ENCODE measurements at places on chromosomes 7 and 10. TPM values are rescaled to one million over a fixed set of nuclear protein-coding genes. Genes with fewer than 3 reads are reported as not detected.

FAM221A gene
- total RNA-seq: 0.95 TPM

TRIL gene
- total RNA-seq: 2.1 TPM

ZNF394 gene
- total RNA-seq: 19.7 TPM

DYNC1I1 gene
- 0.17 TPM for total RNA-seq

MYL7 gene
- total RNA-seq: not detected

RASA4B gene
- 3.2 TPM for total RNA-seq

CDK14 gene
- 24.3 TPM for total RNA-seq

LRRC61 gene
- total RNA-seq: 0.69 TPM

SPAM1 gene
- not detected for total RNA-seq

ANXA8 gene
- total RNA-seq: 0.52 TPM

DLX5 gene
- total RNA-seq: not detected

CNTNAP2 gene
- not detected for total RNA-seq

AKR1B15 gene
- total RNA-seq: not detected

PNPLA8 gene
- 27.1 TPM for total RNA-seq

TMEM139 gene
- 0.09 TPM for total RNA-seq

WASHC2A gene
- 67.8 TPM for total RNA-seq

AZGP1 gene
- total RNA-seq: not detected

DNAJB6 gene
- total RNA-seq: 68.2 TPM

CRYGN gene
- 0.47 TPM for total RNA-seq

ZNF365 gene
- total RNA-seq: 0.94 TPM

CYP17A1 gene
- not detected for total RNA-seq

GRM8 gene
- not detected for total RNA-seq

HGF gene
- total RNA-seq: 59.0 TPM

CPED1 gene
- 36.9 TPM for total RNA-seq

PNLIP gene
- total RNA-seq: not detected

AKR1C2 gene
- total RNA-seq: 48.6 TPM

CLRN3 gene
- not detected for total RNA-seq

RBM48 gene
- 11.7 TPM for total RNA-seq

BEND7 gene
- 0.63 TPM for total RNA-seq
